Activated T-helper 1 cell treated with Interleukin-2 at 50 U/mL for 16 hours (primary cell): ENCODE measurements at places on chromosomes 13 and 19.

DNA sequence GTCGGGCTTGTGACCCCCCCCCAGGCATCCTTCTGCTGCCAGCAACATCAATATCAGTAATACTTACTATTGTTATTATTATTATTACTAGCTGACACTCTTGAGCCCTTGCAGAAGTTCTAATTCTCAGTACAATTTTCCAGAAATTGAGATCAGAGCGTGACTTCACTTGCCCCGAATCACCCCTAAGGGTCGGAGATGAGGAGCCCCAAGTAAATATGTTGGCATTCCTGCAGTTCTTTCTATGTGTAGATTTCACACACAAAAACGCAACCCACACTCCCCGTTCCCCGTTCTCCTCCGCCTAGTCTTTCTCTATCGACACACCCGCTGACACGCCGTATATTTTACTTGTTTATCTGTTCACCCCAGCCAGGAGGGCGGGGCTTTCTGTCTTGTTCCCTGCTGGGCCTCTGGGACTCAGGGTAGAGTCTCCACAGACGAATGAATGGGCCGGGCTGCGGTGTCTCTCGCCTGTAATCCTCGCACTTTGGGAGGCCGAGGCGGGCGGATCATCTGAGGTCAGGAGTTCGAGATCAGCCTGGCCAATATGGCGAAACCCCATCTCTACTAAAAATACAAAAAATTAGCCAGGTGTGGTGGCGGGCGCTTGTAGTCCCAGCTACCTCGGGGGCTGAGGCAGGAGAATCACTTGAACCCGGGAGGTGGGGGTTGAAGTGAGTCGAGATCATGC is 14.7 kb downstream of the TLE5 start:
- DNase-seq = peak; percentile 56

GRCh38 chr13:99380921-99381645 is 73.9 kb upstream of the GPR183 start:
- DNase-seq = peak; percentile 36

- no peak for DNase-seq
These were observed 63.0 kb downstream of the NBEA start for GRCh38 chr13:35005051-35005450.

- DNase-seq = no peak
These were observed 37.1 kb upstream of the XPO4 start for GRCh38 chr13:20939662-20940061.

- no peak for DNase-seq
These were observed 48.6 kb upstream of the POSTN start for GRCh38 chr13:37647031-37647650.

DNA sequence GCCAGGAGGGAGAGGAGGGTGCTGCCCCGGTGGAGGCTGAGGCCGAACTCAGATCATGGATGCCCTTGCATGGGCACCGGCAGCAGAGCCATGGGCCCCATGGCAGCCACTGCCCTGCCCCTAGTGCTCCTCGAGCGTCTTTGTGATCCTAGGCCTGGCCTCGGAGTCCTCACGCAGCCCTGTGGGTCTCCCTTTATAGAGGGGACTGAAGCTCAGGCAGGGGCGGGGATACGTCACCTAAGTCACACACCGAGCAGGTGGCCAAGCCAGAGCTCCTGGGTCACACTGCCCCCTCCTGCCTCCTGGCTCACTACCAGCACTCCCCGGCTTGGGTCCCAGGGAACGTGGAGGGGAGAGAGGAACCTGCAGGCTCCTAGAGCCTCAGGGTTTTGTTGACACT is 28.7 kb downstream of the DHX34 start:
- DNase-seq = no peak

GRCh38 chr13:112783978-112784371 is 94.1 kb downstream of the ATP11A start:
- DNase-seq = no peak
